ENCODE measurements at places on chromosomes 5 and 9.
A peak's percentile ranks its signal among the peaks of the same experiment; 100 is the strongest.

- no peak for DNase-seq
Observed at GRCh38 chr9:137479892-137480685, 21.0 kb upstream of the NSMF start.

DNA sequence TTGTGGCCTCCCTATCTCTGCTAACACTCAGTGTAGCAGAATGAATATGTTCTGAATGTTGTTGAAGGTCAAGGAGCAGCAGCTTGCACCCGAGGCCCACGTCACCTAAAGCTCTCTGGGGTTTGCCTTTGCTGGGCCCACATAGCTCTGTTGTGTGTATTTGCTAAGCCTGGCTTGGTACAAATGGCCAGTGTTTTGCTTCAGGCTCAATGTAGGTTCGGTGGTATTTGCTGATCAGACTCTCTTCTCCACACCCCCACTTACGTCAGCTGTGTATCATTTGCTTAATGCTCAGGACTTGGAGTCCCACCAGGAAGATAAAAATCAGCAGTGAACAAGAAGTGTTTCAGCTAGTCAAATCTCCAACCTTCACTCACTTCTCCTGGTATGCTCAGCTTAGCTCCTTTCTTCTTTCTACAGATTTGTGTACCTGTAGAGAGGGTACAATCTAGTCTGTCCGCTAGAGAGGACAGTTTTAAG lies 4.8 kb upstream of the RFESD start:
- DNase-seq, result peak; percentile 94

DNA sequence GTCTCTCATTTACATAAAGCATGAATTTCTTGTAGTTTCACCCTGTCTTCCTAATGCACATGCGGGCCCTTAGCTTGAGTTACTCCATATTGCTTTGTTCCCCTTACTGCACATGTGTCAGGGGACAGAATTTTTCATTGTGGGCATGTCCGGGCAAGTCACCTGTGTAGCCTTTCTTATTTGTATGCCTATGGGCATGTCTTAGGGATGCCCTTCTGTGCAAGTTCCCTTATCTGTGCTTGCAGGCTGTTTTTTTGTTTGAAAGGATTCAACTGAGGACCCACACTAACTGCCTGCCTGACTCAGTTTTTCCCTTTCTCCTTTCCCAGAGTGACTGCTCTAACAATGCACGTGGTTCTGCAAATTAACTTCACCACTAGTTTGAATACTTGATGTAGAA lies 161.7 kb downstream of the YTHDC2 start:
- no peak for DNase-seq

DNA sequence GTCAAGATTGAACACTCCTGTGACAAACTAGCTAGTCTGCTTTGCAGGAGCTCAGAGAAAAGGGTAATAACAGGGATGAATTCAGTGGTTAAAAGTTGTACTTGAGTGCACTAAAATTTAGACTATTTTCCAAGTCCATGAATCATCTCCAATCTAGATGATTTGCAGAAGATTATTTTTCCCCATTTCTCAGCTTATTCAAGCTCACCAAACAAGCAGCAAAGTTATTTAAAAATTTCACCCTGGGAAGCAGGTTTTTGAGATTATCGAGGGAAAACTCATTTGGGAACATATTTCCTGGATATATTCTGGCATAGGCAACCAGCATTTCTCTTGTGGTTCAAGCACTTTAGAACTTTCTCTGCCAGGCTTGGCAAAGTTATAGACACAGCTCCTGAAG lies 311.4 kb downstream of the TLE1 start:
- no peak for DNase-seq

- DNase-seq, result no peak
Observed at GRCh38 chr5:6784481-6784880, 71.2 kb downstream of the TENT4A start.

DNA sequence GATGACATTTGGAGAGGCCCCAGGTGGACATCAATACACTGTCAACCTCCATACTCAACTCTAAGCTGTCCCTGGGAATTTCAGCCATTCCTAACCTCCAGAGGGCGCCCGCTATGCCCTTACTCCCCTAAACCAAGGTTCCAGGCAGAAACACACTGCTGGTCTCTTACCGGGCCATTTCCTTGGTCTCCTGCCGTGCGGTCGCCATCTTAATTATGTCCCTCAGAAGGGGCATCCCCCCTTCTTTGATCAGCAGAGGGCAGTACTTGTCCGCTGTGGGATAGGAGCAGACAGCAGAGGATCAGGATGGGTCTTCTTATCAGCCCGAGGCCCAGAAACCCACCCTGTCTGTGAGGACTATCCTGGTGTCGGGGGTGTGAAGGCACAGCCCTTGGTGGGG lies 9.3 kb upstream of the ZDHHC12 start:
- DNase-seq, result peak; percentile 90

All from choroid plexus epithelial cell (primary cell).